ENCODE measurements at places on chromosomes 7 and 10.

DNA sequence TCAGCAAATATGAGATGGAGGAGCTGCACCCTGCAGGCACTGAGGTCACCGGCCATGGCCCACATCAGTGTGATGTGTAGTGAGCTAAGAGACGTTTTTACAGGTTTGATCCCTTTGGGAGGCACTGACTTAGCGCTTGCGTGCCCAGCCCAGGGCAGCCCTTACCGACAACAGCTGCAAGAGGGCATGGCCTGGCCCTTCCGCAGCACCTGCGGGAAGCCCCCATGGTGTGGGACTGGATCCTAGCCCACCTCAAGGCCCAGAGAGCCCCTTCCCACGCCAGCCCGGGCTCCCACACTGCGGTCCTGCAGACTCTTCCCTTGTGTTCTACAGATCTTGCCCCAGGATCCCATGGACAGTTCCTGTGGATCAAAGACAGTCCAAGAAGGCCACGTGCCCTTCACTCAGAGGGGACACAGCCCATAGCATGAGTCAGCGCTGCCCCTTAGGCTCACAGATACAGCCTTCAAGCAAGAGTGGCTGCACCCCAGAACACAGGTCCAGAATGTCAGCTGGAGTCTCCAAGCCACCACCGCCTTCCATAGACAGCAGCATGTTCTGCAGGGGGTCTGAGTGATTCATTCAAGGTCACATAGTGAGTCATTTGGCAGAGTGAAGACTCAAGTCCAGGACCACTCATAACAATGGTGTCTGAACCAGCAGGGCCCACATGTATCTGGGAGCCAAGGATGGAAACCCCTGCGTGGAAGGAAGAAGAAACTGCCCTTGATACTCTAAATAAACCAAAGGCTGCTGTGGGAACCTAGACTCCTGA is 25.4 kb downstream of the TLL2 start:
- no peak for DNase-seq

DNA sequence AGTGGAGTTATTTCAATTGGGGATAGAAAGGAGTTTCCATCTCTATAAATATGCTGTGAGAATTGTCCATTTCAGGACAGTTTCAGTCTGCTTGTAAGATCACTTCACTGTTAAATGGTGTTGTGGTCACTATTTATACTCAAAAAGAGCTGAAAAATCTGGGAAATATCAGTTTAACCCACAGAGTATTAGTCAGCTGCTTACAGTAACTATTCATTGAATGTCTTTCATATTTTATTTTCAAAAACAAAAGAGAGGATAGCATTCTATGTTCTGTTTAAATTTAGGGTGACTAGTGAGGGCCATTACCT is 85.4 kb upstream of the PLXDC2 start:
- no peak for DNase-seq

DNA sequence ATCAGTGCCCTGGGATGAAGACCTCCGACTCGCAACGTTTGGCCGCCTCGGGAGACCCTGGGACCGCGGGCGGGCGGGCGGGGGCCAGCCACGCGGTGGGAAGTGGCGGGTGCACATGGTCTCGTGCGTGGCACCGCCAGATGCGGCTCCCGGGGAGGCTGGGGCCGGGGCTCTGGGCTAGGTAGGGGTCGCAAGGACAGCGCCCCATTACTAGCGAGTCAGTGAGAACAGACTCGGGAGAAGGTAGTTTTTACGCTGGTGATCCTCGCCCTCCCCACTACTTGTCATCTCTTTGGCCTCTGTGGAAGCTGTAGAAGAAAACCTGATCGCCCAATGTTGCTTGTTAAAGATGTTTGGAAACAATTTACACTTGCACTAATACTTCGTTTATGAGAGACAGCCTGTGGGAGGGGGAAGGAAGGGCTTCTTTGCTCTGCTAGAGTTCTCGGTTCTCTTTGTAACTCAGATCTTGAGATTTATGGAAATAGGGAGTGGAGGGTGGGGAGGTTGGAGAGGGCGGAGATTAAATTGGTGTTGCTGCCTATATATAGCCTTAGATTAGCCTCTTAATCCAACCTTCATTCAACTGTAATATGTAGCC is 591 bp downstream of the BZW2 start:
- DNase-seq: peak; percentile 6

GRCh38 chr10:123847686-123848432 is 43.7 kb downstream of the CPXM2 start:
- no peak for DNase-seq

- no peak for DNase-seq
Measured at GRCh38 chr10:99523251-99523773, 9.4 kb upstream of the NKX2-3 start.

GRCh38 chr10:11407939-11408338 is 203.5 kb downstream of the USP6NL start:
- DNase-seq: no peak

Data from activated CD4-positive, alpha-beta T cell treated with anti-CD3 and anti-CD28 coated beads for 24 hours (primary cell).